ENCODE measurements at places on chromosomes 6 and 20. TPM values are rescaled to one million over a fixed set of nuclear protein-coding genes. Genes with fewer than 3 reads are reported as not detected.

SNAP25 gene
- polyA plus RNA-seq, result 9.6 TPM

PYGB gene
- 41.7 TPM for polyA plus RNA-seq

SGK2 gene
- polyA plus RNA-seq, result 27.9 TPM

TMEM244 gene
- not detected for polyA plus RNA-seq

TRIM31 gene
- polyA plus RNA-seq, result not detected

ARMH2 gene
- not detected for polyA plus RNA-seq

C6orf141 gene
- 0.86 TPM for polyA plus RNA-seq

PLAGL1 gene
- polyA plus RNA-seq, result 97.1 TPM

CITED2 gene
- polyA plus RNA-seq, result 104 TPM

IL20RA gene
- 0.63 TPM for polyA plus RNA-seq

CDSN gene
- not detected for polyA plus RNA-seq

MAK gene
- polyA plus RNA-seq, result 1.4 TPM

RRAGD gene
- 38.0 TPM for polyA plus RNA-seq

PRICKLE4 gene
- polyA plus RNA-seq, result 5.2 TPM

MCHR2 gene
- polyA plus RNA-seq, result not detected

HLA-DRB1 gene
- 29.1 TPM for polyA plus RNA-seq

TGM3 gene
- polyA plus RNA-seq, result 0.08 TPM

RAB32 gene
- polyA plus RNA-seq, result 29.7 TPM

FAM50B gene
- polyA plus RNA-seq, result 12.4 TPM

LINC00237 gene
- polyA plus RNA-seq, result not detected

PNPLA1 gene
- polyA plus RNA-seq, result 2.7 TPM

PM20D2 gene
- 37.8 TPM for polyA plus RNA-seq

CRYBG1 gene
- polyA plus RNA-seq, result 27.0 TPM

PPIL1 gene
- 63.5 TPM for polyA plus RNA-seq

CD83 gene
- polyA plus RNA-seq, result 16.4 TPM

SMOC2 gene
- polyA plus RNA-seq, result 36.9 TPM

SLC17A1 gene
- polyA plus RNA-seq, result 0.64 TPM

JPH2 gene
- 1.1 TPM for polyA plus RNA-seq

MOCS3 gene
- 5.0 TPM for polyA plus RNA-seq

UST gene
- 16.5 TPM for polyA plus RNA-seq
